ENCODE measurements at places on chromosomes 12 and 14.

DNA sequence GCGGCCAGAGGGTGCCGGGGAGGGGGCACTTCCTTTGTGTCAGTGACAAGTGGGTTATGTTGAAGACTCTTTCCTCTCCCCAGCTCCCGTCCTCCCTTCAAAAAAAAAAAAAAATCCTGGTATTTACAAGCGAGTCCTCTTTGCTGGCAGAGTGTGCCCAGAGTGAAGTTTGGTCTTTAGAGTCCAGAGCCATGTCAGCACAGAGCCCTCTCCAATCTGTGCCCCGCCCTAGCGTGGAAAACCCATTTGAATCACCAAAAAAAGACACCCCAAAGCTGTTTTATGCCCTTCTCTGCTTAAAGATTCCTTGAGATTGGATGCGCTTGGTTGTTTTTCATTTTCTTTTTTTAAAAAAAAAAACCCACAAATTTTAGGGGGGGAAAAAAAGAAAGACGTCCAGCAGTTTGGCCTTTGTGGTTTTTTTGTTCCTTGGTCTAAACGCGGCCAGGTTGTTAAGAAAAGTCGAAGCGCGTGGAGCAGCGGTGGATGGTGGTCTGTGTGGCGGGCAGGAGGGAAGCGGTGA lies 3.3 kb downstream of the NKX2-1 start:
- DNase-seq, result no peak

DNA sequence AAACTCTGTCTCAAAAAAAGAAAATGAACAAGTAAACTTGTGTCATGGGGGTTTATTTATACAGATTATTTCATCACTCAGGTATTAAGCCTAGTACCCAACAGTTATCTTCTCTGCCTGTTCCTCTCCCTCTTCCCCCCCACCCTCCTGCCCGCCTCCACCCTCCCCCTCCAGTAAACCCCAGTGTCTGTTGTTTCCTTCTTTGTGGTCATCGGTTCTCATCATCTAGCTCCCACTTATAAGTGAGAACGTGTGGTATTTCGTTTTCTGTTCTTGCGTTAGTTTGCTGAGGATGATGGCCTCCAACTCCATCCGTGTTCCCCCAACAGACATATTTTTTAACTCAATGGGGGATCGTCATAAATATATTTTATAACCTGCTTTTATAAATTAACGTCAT lies 12.3 kb downstream of the IL31 start:
- no peak for DNase-seq

GRCh38 chr12:122875590-122876220 lies 20.2 kb downstream of the VPS37B start:
- no peak for DNase-seq

DNA sequence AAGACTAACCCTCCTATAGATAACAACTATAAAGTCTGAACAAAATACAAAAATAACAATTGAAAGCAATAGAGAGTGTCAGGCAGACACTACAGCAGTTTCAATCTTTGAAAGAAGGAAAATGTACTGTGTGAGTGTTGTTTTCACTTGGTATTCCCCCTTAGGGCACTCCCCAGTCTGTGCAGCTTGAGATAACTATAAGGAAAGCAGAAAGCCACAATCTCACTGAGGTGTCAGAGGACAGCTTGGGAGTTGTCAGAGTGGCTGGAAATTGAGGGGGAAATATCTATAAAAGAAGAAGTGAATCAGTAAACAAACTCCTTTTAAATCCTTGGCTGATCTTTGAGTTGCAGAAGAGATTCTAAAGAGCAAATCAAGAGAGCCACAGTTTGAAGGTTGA lies 364.8 kb downstream of the NELL2 start:
- peak; percentile 60 for DNase-seq

- no peak for DNase-seq
Observed at GRCh38 chr12:131959116-131959515, 9.4 kb downstream of the EP400 start.
